ENCODE measurements at places on chromosomes 4 and X.

DNA sequence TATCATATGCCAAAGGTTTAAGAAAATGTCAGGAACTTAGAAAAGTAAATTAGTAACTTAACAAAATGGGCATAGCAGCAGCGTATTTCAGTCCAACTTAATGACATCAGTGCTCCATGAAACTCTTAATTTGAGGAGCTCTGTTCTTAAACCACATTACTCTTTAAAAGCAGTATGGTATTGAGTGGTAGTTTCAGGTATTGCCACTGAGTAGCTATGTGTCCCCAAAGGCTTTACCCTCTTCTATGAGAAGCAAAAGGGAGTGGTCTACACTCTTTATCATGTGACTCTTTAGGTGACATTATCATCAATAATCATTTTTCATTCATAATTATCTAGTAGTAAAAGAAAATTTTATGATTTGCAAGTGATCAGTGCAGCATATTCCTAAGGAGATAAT, 158.3 kb downstream of the STIM2 start:
- H3K27ac ChIP-seq, result no peak overlapping the region
- H3K4me3 ChIP-seq, result no peak overlapping the region
- no peaks in the 10 kb centered on the region for H3K27me3 ChIP-seq
- no peak for DNase-seq
- peaks cover 60% of the 10 kb centered on the region for H3K36me3 ChIP-seq
- H3K4me1 ChIP-seq, result peaks cover 27% of the 10 kb centered on the region

DNA sequence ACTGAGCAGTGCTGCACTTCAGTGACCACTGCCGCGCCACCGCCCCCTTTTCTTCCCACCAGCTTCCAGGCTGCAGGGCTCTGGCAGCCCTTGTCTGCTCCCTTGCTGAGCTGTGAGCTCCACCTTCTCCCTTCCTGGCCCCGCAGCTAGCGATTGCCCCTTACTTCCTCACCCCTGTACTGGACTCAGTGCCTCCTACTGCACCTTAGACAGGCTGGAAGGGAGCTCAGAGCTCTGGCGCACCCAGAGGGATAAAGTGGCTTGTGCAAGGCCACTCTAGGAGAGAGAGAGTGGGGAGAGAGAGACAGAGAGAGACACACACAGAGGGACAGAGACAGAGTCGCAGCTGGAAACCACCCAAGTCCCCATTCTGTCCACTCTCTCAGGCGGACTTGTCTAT, 6.0 kb downstream of the RASL11B start:
- H3K4me1 ChIP-seq, result no peaks in the 10 kb centered on the region
- no peak overlapping the region for H3K4me3 ChIP-seq
- no peak for DNase-seq
- no peaks in the 10 kb centered on the region for H3K27me3 ChIP-seq
- H3K36me3 ChIP-seq, result no peaks in the 10 kb centered on the region

GRCh38 chr4:98092833-98093439, 50.3 kb downstream of the STPG2 start:
- H3K27me3 ChIP-seq, result peaks cover 10% of the 10 kb centered on the region
- H3K4me3 ChIP-seq, result no peak overlapping the region
- no peaks in the 10 kb centered on the region for H3K4me1 ChIP-seq
- H3K27ac ChIP-seq, result no peak overlapping the region
- no peak for DNase-seq
- H3K36me3 ChIP-seq, result no peaks in the 10 kb centered on the region

DNA sequence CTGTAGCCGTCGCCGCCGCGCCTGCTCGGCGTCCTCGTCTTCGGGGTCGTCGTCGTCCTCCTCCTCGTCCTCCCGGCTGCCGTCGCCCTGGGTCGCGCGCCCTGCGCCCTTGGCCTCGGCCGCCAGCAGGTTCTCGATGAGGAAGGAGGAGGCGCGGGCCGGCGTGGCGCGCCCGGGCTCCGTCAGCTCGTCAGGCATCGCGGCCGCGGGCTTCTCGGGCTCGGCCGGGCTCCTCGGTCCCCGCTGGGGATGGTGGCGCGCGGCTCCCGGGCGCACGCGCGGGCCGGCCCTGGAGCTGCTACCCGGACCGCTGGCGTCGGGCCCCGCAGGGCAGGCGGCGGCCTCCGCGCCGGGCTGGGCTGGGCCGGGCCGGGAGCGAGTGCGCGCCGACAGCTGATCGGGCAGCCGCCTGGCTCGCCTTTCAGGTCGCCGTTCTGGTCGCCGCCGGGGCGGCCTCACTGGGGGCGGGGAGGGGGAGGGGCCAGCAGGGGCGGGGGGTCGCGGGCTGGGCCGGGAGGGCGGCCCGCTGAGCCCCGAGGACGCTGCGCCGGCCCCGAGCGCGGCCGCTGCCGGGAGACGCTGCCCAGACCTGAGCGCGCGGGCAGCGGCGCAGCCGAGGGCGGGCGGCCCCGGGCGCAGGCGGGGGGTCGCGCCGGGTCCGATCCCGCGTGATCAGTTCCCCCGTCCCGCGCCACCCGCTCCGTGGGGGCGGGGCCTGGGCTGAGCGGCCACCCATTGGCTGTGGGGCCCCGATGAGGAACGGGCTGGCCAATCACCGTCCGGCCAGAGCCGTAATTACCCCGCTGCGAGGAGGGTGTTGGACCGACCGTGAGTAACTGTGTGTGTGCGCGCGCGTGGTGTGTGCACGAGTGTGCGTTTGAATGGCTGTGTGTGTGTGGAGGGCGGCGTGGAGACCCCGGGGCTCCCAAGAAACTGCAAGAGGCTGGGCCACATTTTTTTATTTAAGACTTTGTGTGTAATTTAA, at the start of gene HMX1:
Gene HMX1, minus strand, starts transcription at position 423 of the 985 bp plus-strand sequence. Its CDS starts 225 bp downstream, at position 198.
- no peak within 1 kb of the TSS for H3K27ac ChIP-seq
- no peaks in the 10 kb centered on the region for H3K4me1 ChIP-seq
- H3K4me3 ChIP-seq, result no peak within 1 kb of the TSS
- peaks cover 72% of the 10 kb centered on the region for H3K27me3 ChIP-seq
- no peak for DNase-seq

DNA sequence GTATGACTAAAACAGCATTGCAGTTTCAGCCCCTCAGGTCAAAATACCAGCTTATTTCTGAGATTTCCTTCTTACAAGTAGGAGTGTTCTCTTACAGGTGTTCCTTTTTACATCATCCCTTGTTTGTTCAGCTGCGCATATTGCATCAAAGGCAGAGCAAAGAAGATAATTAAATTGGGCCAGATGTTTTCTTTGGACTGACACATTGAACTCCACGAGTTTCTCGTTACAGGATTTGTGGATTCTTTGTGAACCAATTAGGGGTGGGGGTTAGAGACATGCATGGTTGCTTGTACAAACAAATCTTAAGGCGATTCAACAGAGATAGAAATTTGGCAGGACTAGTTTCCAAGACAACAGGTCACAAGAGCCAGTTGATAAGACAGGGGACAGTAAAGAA, 95.7 kb downstream of the SPANXN4 start:
- no peaks in the 10 kb centered on the region for H3K27me3 ChIP-seq
- H3K27ac ChIP-seq, result no peak overlapping the region
- no peak for DNase-seq
- no peak overlapping the region for H3K4me3 ChIP-seq
- H3K4me1 ChIP-seq, result no peaks in the 10 kb centered on the region

DNA sequence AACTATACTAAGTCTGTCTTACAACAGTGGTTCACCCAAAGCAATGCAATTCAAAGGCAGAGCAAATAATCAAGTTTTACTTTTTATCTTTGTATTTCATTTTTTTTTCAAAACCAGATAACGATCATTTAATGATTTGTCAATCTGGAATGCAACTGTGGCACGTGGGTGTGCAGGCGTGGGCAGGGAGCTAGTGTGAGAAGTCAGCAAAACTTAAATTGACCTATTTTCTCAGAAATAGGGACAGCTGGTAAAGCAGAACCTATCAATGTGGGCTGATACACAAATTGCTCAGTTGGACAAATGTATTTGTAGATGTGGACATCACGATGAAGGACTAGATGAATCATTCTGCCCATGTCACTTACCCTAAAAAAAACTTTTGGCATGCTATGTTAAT, 105.6 kb downstream of the CBLL2 start:
- H3K27me3 ChIP-seq, result no peaks in the 10 kb centered on the region
- no peak overlapping the region for H3K4me3 ChIP-seq
- H3K36me3 ChIP-seq, result no peaks in the 10 kb centered on the region
- no peak overlapping the region for H3K27ac ChIP-seq
- DNase-seq, result no peak
- H3K4me1 ChIP-seq, result no peaks in the 10 kb centered on the region

DNA sequence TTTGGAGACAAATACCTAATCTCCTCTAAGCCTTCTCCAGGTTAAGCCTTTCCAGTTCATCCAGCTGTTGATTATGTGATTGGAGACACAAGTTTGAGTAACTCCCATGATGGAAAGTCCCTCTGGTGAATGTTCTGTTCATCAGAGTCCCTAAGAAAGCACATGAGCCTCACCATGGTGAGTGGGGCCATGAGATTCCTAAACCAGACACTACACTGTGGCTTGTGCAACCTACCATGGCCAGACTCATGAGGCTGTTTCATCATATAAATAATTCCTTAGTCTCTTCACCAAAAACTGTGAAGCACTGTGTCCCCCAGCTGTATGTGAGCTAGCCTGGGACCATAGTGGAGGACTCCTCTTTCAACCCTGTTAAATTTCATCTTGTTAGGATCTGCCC, 14.4 kb downstream of the PKD2 start:
- no peaks in the 10 kb centered on the region for H3K27me3 ChIP-seq
- H3K4me3 ChIP-seq, result no peak overlapping the region
- no peak overlapping the region for H3K27ac ChIP-seq

DNA sequence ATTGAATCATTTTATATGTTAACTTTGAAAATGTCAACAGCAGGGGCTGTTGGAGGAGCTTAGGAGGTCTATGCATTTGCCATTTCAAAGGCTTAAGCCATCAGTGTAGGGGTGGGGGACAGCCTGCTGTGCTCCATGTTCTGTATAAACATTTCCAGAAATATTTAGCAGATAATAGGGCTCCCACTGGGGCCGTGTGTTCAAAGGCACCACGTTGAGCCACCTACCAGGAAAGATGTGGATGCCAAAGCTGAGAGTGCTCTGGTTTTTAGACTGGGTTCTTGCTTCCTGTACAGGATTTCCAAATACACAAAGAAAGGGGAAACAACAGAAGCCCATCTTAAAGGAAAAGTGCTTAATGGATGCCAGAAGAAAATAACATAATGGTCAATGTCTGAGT, 219.5 kb downstream of the CENPC start:
- no peak overlapping the region for H3K27ac ChIP-seq
- H3K36me3 ChIP-seq, result no peaks in the 10 kb centered on the region
- H3K4me3 ChIP-seq, result no peak overlapping the region
- peaks cover 4% of the 10 kb centered on the region for H3K27me3 ChIP-seq
